ENCODE measurements at places on chromosomes 7 and 10. TPM values are rescaled to one million over a fixed set of nuclear protein-coding genes. Genes with fewer than 3 reads are reported as not detected.

Gene IFIT3
- 0.06 TPM for total RNA-seq

Gene FAM3C
- total RNA-seq: 96.7 TPM

GRCh38 chr7:131657881-131658280 lies 101.5 kb upstream of the PODXL start:
- no peak for DNase-seq

DNA sequence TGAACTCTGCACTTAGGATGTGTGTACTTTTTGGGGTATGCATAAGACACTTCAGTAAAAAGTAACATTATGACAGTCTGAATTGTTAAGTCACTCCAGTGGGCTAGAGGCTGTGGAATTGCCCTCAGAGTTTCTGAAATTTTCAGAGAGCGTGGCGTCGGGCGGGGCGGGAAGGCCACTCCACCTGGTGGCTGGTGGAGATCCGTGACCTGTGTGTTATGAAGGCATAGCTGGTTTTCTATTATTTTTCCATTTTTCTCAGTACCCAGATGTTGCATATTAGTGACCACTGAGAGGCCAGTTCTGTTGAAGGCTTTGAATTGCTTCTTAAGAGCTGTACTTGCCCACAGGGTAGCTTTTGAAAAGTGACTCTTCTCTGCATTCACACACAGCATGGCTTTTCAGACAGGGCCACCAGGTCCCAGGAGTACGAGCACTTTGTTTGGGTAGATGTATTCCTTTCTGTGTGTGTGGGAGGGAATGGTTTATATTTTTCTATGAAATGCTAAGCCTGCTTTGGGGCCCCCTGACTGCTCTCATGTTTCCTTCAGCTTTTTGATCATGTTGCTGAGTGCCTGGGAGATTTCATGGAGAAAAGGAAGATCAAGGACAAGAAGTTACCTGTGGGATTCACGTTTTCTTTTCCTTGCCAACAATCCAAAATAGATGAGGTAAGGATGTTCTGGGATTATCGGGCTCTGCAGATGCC lies 52.3 kb downstream of the TACR2 start:
- DNase-seq: no peak

- DNase-seq: no peak
Observed at GRCh38 chr7:128259131-128260061, 18.3 kb downstream of the LEP start.

GRCh38 chr10:30111340-30112022 lies 52.1 kb upstream of the JCAD start:
- no peak for DNase-seq

GRCh38 chr10:98307916-98308541 lies 40.0 kb upstream of the LOXL4 start:
- no peak for DNase-seq

GRCh38 chr7:2670720-2671391 lies 17.1 kb upstream of the AMZ1 start:
- DNase-seq: peak; percentile 86

Measured in neural progenitor cell (in vitro differentiated cells).